ENCODE measurements at places on chromosomes 3 and 15.

GRCh38 chr15:84570164-84570735 is 30.6 kb upstream of the ZSCAN2 start:
- peak; percentile 41 for DNase-seq

DNA sequence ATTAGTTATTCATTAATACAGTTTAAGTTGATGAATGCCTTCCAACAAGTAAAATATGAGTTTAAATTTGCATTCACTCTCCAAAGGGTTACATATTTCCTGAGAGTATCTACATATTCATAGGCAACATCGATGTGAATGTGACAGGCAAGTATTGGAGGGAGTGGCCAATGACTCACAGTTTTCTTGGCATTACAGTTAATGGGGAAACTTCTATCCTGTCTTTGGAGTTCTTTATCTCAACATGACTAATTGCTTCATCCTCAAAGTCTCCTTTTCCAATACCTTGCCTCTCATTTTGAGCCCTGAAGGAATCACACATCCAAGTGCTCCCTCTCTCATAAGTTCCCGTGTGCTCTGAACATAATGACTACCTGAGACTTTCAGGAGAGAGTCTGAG is 439.7 kb upstream of the FRG2C start:
- DNase-seq = no peak

DNA sequence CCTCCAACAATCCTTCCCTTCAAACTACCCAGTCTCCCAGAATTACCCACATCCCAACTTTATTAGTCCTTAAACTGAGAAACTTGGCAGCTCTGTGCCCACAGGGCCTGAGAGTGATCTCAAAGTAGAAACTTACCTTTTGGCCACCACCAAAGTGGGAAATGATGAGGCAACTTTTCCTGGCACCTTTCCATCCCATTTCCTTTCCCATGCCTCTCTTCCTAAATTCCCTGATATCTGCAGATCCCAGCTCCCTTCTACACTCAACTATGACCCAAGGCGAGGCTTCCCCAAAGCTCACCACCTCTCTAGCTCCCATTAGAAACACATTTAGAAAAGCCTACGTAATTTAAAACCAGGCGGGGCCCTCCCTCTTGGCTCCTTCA is 271.9 kb downstream of the FOXP1 start:
- DNase-seq = no peak

GRCh38 chr3:115494826-115495225 is 128.5 kb upstream of the GAP43 start:
- DNase-seq = no peak

DNA sequence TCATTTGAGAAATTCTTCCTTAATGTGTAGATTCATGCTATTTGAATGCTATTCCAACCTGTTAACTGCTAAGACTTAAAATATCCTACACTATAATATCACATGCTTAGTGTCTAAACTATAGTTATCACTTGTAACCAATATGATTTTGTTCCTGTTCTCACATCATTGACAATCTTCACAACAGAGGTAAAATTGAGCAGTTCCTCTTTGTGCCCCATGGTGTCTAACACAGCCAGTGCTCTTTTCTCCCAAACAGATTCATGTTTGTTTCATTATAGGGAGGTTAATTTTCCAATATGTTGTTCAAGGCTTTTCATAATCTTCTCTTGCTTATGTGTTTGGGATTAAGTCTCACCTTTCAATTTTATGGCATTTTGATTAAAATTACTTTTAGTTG is 591.1 kb downstream of the ZPLD1 start:
- DNase-seq = no peak

All from activated CD4-positive, alpha-beta T cell treated with anti-CD3 and anti-CD28 coated beads for 4 hours (primary cell).